Thyroid gland (tissue), 4 donors: ENCODE measurements at places on chromosomes 16 and 17.

DNA sequence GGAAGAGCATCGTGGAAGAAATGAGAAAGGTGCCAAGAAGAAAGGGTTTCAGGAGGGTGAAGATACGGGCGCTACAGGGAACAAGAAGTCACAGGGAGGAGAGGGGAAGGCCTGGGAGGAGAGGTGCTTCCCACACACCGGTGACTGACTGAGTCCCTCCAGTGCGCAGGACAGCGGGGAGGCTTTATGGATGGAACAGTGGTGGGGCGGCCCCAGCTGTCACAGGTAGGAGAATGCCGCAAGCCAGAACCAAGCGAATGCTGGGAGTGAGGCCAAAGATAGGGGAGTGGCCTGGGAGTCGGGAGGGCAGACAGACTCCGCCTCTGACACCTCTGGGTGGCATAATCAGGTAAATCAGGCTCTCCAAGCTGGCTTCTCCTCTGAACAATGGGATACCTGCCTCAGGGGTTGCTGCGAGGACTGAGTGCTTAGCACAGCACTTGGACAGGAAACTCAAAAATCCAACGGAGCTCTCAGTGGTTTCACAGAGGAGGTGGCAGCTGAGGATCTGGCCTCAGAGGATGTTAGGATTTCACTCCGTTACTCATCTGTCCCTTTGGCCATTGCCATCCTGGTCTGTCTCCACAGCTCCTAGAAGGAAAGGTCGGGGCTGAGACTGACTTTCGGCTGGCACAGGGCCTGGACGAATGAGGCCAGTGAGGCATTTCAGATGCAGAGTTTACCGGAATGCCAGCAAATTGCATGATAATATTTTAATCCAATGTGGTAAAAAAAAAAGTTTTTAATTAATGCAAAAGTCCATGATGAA is 717 bp upstream of the CNP start:
- peak; percentile 93 for DNase-seq

DNA sequence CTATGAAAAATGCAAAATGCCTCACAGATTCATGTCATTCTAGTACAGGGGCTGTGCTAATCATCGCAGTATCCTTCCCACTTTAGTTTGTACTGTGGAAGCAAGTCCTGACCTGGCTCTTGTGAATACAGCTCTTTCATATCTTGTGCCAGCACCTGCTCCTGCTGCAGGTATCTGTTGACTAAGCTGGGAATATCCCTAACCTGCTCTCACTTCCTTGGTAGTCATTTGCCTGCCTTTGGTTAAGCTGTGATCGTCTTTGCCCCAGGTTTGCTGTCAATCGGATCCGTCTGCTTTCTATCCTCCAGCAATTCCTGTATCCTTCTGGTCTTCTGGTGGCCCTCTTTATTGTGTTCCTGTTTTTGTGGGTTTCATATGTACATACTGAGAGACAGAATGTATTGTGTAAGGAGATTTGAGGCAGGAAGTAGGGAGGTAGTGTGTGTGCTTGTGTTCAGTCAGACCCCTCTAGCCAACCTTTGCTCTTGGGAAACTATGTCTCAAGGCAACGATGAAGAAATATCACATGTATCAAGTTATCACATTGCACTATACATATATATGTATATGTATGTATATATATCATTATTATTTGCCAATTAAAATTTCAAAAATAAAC is 7.7 kb upstream of the GINS3 start:
- no peak for DNase-seq

DNA sequence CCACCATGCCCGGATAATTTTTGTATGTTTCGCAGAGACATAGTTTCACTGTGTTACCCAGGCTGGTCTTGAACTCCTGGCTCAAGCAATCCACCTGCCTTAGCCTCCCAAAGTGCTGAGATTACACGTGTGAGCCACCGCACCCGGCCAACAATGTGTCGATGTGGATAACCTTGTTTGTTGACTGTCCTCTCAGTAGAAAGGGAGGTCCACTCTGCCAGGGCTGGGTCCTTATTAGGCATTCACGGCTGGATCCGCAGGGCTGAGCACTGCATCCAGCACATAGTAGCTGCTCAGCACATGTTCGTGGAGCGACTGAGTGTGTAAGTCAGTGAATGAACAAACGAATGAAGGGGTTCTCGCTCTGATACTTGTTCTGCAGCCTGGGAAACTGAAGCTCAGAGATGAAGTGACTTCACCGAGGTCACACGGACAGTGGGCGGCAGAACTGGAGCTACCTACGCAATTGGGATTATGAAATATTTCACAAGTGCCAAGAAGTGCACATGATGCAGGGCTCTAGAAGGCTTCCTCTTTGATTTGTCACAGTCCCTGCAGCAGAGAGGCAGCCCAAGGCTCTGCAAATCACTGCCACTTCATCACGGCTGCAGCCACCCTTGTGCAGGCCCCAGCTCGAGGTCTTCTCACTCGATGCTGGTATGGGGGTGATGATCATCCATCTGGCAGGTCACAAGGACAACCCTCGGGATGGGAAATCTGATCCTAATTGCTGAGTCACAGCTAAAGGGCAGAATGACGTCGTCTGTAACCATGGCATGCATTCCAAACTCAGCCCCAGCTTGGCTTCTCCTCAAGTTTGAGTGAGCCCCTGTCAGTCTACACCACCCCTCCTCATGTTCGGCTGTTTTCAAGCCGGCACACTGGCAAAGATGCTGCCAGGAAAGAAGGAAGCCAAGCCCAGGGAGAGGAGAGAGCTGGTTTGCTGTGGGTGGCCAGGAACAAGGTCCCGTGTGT is 28.0 kb upstream of the SNN start:
- DNase-seq: peak; percentile 90

- peak; percentile 97 for DNase-seq
Measured at GRCh38 chr16:84606081-84606875, 11.6 kb downstream of the COTL1 start.

GRCh38 chr17:66281661-66282369 is 20.6 kb upstream of the PRKCA start:
- no peak for DNase-seq

GRCh38 chr17:13575466-13575865 is 26.3 kb downstream of the HS3ST3A1 start:
- no peak for DNase-seq

GRCh38 chr16:65947951-65948350 is 418.5 kb upstream of the CDH5 start:
- no peak for DNase-seq

- DNase-seq: no peak
Measured at GRCh38 chr16:17574256-17574655, 103.5 kb upstream of the XYLT1 start.

DNA sequence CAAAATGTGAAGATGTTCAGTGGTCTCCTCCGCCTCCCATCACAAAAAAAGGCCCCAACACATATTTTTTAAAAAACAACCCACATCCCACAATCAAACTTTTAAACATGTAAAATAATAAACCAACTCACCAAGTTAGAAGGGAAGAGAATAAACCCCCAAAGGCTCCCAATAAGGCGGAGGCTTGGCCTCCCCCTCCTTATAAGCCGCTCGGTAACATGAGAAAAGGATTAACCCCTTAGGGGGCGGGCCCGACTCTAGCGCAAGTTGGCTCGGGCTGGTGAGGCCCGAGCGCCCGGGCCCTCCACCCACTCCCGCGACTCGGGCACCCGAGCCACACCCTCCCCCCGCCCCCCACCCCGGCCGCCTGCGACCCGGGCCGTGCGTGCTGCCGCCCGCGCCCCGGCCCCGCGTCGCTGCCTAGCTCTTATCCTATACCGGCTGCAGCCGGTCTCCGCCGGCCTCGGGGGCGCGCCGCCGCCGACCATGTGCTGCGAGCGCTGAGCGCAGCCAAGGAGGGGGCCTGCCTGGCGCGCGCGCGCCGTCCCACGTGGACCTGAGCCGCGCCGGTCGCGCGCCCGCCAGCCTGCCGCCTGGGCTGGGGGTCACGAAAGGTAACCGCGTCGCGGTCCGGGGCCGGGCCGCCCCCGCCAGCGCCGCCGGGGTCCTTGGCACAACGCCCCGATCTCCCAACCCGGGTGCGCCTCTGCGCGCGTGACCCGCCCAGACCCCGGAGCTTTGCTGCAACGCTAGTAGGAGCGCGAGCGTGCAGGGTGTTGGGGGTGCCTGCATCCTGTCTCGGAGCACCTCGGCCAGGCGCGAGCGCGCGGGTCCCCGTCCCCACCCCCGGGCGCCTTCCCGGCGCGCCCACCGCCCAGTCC is at the start of the genes ARSG and SLC16A6:
TSS of gene ARSG (plus strand) at position 541 of the 881 bp plus-strand sequence. CDS start 15,999 bp downstream, outside the sequence.
TSS of gene SLC16A6 (minus strand) at position 173 of the 881 bp plus-strand sequence. CDS start 12,807 bp downstream, outside the sequence.
- peak; percentile 56 for DNase-seq

DNA sequence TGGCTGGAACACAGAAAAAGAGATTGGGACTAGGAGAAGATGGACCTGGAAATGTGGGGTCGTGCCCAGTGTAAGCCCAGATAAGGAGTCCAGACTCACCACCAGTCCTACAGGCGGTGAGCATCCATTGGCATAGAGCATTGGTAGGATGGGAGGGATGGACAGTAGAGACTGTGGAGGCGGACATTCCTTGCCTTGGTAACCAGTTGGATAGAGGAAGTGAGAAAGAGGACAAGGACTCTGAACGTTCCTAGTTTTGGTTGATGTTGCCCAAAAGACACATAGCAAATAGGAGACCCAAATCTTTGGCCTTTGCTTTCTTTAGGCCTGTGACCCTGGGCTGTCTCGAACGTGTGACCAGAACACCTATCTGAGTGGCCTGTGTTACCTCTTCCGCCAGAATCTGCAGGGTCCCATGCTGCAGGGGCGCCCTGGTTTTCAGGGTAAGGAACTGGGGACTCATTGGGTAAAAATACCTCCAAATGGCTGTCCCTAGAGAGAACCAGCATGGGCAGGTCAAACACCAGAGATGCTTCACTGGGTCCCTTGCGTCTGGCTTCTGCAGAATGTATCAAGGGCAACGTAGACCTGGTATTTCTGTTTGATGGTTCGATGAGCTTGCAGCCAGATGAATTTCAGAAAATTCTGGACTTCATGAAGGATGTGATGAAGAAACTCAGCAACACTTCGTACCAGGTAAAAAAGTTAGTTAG is 6.4 kb downstream of the ITGAL start:
- no peak for DNase-seq

- DNase-seq: no peak
Measured at GRCh38 chr16:75478480-75479345, 14.2 kb upstream of the TMEM170A start.

DNA sequence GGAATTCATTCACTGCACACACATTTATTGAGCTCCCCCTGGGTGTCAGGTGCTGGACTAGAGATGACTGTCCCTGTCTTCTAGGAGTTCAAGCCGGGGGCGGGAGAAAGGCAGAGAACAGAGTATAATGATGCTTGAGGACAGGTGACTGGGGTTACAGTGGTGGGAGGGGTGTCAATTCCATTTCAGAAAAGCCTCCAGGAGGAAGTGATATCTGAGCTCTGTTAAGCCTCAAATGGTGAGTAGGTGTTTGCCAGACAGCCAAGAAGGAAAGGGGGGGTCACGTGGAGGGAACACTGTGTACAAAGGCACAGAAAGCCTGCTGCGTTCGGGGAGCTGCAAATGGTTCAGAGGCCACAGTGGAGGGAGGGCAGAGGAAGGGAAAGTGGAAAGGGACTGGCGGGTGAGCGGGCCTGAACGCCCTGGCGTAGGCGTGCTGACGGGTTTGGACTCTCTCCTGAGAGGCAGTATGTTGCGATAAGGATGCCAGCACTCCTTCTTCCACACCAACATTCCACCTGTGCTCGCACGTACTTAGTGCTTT is 9.7 kb upstream of the NXPH3 start:
- peak; percentile 97 for DNase-seq

DNA sequence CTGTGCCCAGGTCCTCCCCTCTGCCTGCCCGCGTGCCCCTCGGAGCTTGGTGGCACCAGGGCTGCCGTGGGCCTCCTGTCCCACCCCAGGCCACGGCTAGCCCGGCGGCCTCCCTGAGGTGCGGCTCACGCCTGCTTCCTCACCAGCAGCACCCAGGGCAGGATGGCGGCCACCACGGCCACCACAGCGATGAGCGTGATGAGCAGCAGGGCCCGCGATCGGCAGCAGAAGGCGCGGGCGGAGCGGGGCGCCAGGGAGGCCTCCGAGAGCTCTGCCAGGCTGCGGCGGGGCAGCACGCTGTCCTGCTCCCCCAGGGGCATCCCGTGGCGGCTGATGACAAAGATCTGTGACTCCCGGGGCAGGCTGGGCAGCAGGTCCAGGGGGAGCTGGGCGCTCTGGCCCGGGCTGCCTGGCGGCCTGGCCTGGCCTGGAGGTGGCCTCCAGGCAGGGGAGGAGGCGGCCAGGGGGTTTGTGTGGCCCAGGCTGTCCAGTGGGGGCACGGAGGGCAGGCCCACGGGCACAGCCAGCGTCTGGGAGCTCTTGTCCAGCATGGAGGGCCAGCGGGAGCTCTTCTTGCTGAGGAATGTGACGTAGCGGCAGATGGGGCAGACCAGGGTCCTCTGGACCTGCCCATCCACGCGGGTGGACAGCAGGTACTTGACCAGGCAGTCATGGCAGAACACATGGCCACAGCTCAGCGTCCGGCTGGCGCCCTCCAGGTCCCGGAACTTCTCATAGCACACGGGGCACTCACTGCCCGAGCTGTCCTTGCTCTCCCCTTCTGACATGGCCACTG is 4.8 kb downstream of the RNF222 start:
- DNase-seq: no peak

DNA sequence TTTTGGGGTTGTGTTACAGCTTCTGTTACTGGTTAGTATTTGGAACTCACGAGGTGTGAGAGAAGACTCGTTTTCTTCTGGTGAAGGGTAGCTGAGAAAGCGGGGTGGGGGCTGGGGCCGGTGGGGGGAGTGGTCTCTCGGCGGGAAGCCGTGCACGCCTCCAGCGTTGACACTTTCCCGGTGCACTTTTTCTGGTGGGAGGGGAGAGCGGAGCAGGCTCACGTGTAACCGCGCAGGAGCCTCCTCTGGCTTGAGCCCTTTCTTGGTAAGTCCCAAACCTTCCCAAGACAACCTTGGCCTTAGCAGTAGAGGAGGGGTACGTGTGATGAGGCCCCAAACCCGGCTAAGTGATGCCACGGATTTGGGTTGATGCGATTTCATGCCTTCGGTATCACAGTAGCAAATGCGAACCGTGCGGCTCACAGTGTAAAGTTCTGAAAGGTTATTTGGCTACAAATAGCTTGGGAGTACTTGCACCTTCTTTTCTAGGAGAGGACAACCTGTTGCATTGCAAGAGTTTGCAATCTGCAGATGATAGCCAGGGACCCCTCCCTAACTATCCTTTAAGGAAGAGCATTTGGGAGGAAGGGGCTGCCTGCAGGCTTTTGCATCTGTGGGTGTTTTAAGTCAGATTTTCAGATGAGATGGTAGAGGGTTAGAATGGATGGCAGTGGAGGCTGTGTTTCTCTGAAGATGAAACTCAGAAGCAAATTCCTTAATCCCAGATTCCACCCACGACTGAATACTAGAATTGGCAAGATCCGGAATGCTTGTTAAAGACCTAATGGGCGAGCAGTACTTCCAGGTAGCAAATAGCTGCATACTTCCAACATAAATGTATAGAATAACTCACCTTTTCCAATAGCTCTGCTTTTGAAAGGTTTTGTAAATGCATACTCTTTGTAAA is 1.5 kb downstream of the HLF start:
- peak; percentile 64 for DNase-seq

DNA sequence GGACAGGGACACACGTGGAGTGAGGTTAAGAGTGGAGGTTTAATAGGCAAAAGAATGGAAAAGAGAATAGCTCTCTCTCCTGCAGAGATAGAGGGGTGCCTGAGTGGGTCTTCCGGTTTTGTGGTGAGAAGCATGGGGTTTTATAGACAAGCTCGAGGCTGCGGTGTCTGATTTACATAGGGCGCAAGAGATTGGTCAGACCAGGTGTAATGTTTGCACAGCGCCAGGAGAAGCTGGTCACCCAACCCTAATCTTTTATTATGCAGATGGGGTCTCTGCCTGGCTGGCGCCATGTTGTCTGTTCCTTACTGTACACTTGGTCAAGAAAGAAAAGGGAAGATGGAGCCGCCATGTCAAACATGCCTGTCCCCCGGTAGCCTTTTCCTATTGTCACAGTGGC is 44.5 kb upstream of the MLYCD start:
- DNase-seq: no peak
